ENCODE measurements at places on chromosomes 4 and X. TPM values are rescaled to one million over a fixed set of nuclear protein-coding genes. Genes with fewer than 3 reads are reported as not detected.

- no peak for DNase-seq
Measured at GRCh38 chr4:38462367-38463055, 201.5 kb upstream of the KLF3 start.

DNA sequence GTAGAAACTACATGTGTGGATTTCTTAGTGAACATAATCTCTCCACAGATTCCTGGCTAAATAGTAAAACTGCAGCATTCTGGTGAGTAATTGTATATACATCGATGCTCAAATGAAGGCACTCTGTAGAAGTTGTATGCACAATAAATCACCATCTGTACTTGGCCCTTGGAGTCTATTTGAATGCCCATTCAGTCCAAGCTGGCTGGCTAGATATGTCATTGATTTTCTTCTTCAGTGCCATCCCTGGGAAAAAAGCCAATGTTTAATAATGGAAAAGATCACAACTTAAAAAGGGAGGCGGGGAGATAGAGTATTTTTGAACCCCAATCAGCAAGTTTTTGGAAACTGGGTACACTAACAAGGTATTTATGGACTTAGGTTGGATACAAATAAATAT, 381.0 kb upstream of the TEX13C start:
- DNase-seq = no peak

DNA sequence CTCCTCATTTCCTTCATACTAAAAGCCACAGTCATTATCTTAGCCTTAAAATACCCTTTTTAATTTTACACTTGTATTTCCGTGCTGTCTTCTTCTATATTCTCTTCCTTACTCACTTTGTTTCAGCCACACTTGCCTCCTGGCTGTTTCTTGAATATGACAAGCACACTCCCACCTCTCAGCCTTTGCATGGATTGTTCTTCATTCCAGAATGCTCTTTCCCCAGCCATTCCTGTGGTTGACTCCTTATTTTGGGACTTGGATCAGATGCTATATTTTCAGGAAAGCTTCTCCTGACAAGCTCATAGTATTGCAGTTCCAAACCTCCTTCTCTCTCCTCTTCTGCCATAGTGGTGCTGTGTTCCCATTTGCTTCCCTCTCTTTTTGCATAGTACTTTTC, 291.3 kb downstream of the PDHA2 start:
- no peak for DNase-seq

- DNase-seq = no peak
Measured at GRCh38 chr4:143713955-143714625, 13.6 kb upstream of the FREM3 start.

DNA sequence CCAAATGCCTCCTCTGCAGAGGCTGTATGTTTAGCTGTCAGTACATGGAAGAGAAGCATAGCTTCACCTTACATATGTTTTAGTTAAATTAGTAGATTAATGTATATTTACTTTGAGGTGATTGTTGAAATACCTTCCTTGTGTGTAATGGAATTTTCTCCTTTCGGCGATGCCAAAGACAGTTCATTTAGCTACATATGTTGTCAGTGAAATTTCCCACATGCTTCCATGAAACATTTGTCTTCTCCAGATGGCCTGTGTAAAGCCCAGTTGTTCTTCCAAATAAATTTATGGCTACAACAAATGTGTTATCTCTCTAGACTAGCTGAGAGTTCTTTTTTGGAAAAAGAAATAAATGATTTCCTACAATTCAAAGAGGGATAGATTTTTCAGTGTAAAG, 95.2 kb downstream of the GPAT3 start:
- DNase-seq = no peak

GRCh38 chr4:2378898-2379297, 39.5 kb downstream of the ZFYVE28 start:
- DNase-seq = no peak

CACNA1F gene
- not detected for total RNA-seq

FATE1 gene
- total RNA-seq = not detected

Measured in H4 (cell line).